Stimulated activated CD4-positive, alpha-beta T cell treated with anti-CD3 and anti-CD28 coated beads, Interleukin-4, amount 100 ng/mL, for 24 hours (primary cell): ENCODE measurements at places on chromosomes 6 and 20.

DNA sequence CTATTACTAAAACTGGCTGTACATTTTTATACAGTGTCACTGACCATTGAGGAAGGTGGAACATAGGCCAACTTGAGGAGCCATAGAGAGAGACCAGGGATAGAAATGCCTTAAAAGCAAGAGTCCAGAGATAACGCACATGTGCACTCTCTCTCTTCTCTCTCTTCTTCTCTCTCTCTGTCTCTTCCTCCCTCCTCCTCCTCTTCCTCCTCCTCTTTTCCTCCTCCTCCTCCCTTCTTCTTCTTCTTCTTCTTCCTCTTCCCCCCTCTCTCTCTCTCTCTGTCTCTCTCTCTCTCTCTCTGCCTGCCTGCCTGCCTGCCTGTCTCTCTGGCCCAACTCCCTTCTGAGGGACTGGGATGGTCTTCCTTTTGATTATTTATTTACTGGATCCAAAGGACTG, 16.3 kb upstream of the ADIG start:
- no peak for DNase-seq

- DNase-seq = no peak
These were observed 9.5 kb upstream of the UQCC2 start for GRCh38 chr6:33720998-33721397.

GRCh38 chr6:136918706-136919105, 3.4 kb upstream of the SLC35D3 start:
- DNase-seq = no peak

- no peak for DNase-seq
These were observed 197.6 kb downstream of the DTNBP1 start for GRCh38 chr6:15465212-15465611.
